Occipital lobe (tissue), 3 donors: ENCODE measurements at places on chromosomes 11 and 22. TPM values are rescaled to one million over a fixed set of nuclear protein-coding genes. Genes with fewer than 3 reads are reported as not detected.

GRCh38 chr11:115179636-115180035 is 324.6 kb downstream of the CADM1 start:
- DNase-seq = no peak

The PANX2 gene
- total RNA-seq = 3.1 TPM

GRCh38 chr11:8612522-8612921 is 18.5 kb upstream of the STK33 start:
- no peak for DNase-seq

The BCO2 gene
- total RNA-seq = 2.8 TPM

The CLNS1A gene
- 177 TPM for total RNA-seq

The FAM180B gene
- total RNA-seq = 0.16 TPM

The SRPRA gene
- 10.5 TPM for total RNA-seq
